ENCODE measurements at places on chromosomes 5 and 9.

DNA sequence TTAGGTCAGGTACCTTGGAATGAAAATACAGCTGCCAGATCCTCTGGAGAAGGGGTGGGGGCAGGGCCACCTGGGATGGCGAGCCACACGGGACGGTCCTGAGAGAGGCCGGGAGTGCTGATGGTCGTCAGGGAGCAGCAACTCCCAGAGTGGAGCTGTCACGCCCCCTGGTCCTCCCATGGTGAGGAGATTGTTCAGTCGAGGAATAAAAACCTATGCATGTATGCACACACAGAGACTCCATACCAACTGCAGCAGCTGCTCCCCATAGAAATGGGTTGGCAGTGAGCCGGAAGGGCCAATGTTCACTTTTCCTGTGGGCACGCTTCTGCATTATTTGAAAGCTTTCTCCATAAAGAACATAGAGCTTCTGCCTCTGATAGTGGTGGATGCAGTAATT, 45.2 kb upstream of the SEMA4D start:
- DNase-seq: no peak

GRCh38 chr9:126613651-126614050, at the start of gene LMX1B:
LMX1B (plus strand) TSS chr9:126613928; CDS start chr9:126614450, 522 bp downstream.
- peak; percentile 28 for DNase-seq

DNA sequence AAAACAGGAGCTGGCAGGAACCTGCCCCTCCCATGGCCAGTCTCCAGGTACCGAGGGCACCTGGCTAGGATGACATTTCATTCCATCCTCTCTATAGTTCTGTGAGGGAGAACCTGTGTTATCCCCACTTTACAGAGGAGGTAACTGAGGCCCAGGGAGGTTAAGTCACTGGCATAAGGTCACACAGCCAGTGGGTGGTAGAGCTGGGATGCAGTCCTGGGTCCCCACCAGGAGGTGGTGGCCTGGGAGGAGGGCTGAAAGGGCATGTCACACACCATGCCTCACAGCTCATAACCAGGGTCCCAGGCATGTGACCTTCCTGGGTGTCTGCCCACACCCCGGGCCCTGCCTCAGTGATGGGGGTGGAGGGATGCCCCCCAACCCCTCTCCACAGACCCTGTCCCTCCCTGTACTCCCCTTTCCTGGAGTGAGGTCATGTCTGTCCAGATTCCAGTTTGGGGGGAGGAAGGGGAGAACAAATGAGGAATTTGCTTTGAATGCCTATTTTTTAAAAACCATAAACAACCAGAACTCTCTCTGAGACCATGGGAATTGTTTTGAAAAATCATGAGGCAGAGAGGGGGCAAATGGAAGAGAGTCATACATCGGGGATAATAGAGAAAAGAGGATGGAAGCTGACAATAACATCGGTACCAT, 77.7 kb upstream of the STXBP1 start:
- no peak for DNase-seq

GRCh38 chr5:5289537-5289936, 132.9 kb upstream of the ICE1 start:
- no peak for DNase-seq

- no peak for DNase-seq
These were observed 5.1 kb upstream of the SPIN1 start for GRCh38 chr9:88383176-88383575.

GRCh38 chr9:16718952-16719351, 151.5 kb downstream of the BNC2 start:
- no peak for DNase-seq

DNA sequence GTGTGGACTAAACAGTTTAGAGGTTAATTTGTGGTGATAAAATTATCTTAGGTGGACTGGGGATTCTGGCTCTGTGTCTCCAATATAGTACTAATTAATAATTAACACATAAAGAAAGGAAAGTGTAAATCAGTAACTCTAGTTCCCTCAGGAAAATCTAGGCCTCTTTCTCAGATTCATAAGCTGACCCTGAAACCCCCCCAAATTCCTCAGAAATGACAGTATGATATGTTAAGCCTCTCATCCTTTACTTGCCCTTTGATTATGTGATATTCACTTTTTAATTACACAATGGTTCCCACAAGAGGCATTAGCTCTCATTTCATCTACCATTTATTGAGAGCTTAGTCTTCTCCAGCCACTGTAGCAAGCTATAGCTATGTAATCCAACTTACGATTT, 636.2 kb upstream of the SEMA6A start:
- no peak for DNase-seq

GRCh38 chr9:77440057-77440456, 208.1 kb downstream of the GNA14 start:
- peak; percentile 97 for DNase-seq

DNA sequence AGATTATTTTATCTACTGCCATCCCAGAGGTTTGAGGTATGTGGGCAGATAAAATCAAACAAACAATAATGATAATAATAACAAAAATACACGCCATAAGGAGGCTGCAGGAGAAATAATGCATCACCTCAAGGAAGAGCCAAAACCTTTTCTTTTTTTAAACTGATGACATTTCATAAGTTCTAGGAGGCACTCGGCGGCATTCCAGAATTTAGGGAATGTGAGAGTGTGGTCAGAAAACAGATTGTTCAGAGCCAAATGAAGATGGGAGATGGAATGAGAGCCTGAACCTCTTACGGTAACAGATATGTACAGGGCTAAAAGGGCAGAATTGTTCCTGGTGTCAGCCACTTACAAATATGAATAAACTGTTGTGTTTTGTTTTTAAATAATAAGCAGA, 615.0 kb upstream of the CHD1 start:
- DNase-seq: no peak

Data from NCI-H345 (cell line).